Epithelial cell of esophagus (primary cell): ENCODE measurements at places on chromosomes 5 and 9.

GRCh38 chr5:177327539-177328522 lies 16.1 kb upstream of the MXD3 start:
- no peak for DNase-seq

DNA sequence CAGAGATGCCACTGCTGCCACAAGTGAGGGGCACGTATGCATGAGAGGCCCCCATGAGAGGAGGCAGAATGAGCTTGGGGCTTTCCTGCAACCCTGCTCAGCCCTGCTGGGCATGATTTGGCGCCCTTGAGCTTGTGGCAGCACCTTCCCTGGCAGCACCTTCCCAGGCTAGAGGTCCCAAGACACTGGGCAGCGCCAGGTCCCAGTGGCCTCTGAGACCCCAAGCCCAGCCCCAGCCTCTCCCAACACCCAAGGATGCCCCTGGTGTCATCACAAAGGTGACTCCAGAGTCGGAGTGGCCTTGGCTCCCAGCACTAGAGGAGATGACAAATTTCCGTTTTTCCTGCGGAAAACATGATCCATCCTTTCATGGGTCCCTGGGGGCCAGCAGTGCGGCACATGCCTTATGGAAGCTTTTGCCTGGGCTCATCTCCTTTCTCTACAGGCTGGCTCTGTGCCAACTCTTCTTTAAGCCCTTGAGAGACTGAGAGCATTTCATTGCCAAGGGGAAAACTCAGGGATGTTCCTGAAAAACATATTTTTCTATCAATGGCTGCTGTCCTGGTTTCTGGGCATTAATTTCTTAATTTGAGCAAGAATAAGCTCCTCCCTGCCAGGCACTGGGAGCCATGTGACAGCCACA lies 77.1 kb upstream of the ADAMTS2 start:
- no peak for DNase-seq

DNA sequence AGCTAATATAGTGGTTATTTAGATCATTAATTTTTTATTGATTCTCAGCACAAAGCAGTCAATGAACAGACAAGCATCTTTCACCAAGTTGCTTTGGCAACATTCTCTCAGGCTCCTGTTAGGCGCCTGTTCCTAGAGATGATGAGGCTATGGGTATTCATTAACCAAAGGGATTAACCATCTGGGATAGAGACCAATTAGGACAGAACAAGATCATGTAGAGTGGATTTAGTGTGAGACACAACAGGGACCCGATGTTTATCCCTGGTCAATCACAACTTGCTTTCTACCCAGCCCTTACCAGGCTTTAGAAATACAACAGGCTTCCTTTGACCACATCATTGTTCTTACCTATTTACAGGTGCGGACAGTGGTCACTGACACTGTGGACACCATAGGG lies 82.2 kb downstream of the PJA2 start:
- DNase-seq = no peak

GRCh38 chr5:113612060-113612496 lies 98.6 kb downstream of the YTHDC2 start:
- peak; percentile 47 for DNase-seq

- DNase-seq = no peak
Observed at GRCh38 chr5:108728566-108729241, 19.0 kb upstream of the FER start.

DNA sequence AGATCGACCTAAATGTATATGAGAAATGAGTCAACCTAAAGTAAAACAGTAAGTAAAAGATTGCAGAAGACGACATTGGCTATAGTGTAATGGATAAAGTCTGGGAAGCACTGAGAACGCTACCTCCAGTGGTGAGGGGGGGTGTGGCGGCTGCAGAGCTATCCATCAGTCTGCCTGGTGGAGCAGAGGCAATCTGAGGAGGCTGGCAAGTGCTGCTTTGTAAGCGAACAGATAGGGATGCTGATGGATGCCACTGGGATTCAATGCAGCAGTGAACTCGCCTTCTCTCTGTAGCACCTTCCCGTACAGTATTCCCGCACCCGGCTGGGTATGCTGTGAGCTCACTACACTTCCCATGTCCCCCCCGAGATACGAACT lies 261.5 kb downstream of the NSG2 start:
- no peak for DNase-seq

DNA sequence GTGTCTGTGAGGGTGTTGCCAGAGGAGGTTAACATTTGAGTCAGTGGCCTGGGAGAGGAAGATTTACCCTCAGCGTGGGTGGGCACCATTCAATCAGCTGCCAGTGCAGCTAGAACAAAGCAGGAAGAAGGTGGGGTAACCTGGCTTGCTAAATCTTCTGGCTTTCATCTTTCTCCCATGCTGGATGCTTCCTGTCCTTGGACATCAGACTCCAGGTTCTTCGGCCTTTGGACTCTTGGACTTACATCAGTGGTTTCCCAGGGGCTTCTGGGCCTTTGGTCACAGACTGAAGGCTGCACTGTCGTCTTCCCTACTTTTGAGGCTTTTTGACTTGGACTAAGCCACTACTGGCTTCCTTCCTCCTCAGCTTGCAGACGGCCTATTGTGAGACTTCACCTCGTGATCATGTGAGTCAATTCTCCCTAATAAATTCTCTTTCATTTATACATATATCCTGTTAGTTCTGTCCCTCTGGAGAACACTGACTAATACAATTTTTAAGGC lies 38.1 kb downstream of the PBX3 start:
- DNase-seq = no peak

DNA sequence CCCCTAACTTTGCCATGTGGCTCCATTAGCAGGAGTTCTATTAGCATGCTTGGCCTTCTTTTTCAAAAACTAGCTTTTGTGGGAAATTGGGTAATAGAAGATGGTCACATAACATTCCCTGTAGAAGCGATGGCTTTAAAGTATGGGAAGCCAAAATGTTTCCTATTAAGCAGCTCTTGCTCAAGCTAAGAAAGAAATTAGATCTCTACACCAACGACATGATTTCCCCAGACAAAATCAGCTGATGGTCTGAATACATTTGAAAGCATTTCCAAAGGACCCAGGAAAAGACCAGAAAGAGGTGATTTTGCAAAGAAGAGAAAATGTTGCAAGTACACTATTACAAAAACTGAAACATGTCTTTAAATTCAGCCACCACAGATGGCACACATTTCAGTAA lies 4.8 kb upstream of the NFIL3 start:
- no peak for DNase-seq

- DNase-seq = peak; percentile 68
Observed at GRCh38 chr5:132839426-132840301, 9.2 kb upstream of the SHROOM1 start.
